ENCODE measurements at places on chromosomes 1 and 21. TPM values are rescaled to one million over a fixed set of nuclear protein-coding genes. Genes with fewer than 3 reads are reported as not detected.

GRCh38 chr1:79663916-79664315, 657.4 kb upstream of the ADGRL4 start:
- H3K36me3 ChIP-seq: no peaks in the 10 kb centered on the region
- H3K27me3 ChIP-seq: no peaks in the 10 kb centered on the region
- no peak overlapping the region for H3K4me3 ChIP-seq
- H3K4me1 ChIP-seq: no peaks in the 10 kb centered on the region

- no peaks in the 10 kb centered on the region for H3K36me3 ChIP-seq
- DNase-seq: no peak
- H3K4me1 ChIP-seq: no peaks in the 10 kb centered on the region
- no peaks in the 10 kb centered on the region for H3K27me3 ChIP-seq
Measured at GRCh38 chr21:29430576-29430975, 131.9 kb downstream of the BACH1 start.

Gene ALX3
- not detected for total RNA-seq

DNA sequence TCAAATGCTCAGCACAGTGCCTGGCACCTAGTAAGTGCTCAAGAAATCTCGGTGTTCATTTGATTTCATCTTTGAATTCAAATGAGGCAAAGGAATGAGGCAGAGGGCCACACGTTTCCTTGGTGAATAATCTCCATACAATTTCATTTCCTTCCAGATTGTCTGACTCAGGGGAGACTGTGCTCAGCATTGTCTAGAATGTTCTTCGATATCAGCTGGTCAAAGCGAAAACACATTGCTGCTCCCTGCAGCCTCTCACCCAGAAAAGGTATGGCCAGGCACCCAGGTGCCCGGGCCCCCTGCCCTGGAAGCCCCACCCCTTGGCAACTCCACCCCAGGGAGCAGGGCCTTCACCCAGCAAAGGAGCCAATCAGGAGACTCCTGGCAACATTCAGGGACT, 55.8 kb downstream of the FBXO2 start:
- H3K36me3 ChIP-seq: no peaks in the 10 kb centered on the region
- no peak for DNase-seq
- 0 out of 2 replicates have a peak, but pooled peaks cover 6% of the 10 kb centered on the region for H3K4me1 ChIP-seq
- H3K27me3 ChIP-seq: no peaks in the 10 kb centered on the region
- no peak overlapping the region for H3K4me3 ChIP-seq
- no peak overlapping the region for H3K27ac ChIP-seq

- H3K27me3 ChIP-seq: no peaks in the 10 kb centered on the region
- DNase-seq: no peak
- H3K4me3 ChIP-seq: no peak overlapping the region
- H3K4me1 ChIP-seq: no peaks in the 10 kb centered on the region
- 0 out of 2 replicates have a peak, but pooled peaks cover 3% of the 10 kb centered on the region for H3K36me3 ChIP-seq
Measured at GRCh38 chr1:93584261-93585003, 97.2 kb downstream of the BCAR3 start.

Gene FNDC5
- total RNA-seq: not detected

- H3K4me3 ChIP-seq: no peak overlapping the region
- H3K4me1 ChIP-seq: peaks cover 34% of the 10 kb centered on the region
- no peaks in the 10 kb centered on the region for H3K27me3 ChIP-seq
- DNase-seq: peak; percentile 93
- H3K27ac ChIP-seq: peak overlapping the region; percentile 74
Measured at GRCh38 chr1:218705911-218706893, 361.1 kb downstream of the TGFB2 start.

DNA sequence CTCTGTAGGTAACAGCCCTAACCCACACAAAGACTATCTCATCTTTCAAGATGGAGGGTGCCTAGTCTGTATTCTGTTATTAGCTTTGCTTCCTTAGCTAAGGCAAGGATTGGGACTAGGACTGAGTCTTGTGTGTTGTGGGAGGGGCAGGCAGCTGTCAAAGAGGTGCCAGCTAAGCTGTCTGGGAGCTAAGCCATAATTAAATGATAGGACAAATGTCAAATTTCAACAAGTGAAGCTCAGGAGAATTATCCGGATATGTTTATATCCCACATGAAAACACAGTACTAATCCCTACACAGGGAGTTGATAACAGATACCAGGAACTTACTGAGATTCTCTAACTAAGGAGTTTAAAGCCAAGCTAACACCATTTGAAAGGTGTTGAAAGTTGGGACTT, 70.5 kb upstream of the NGF start:
- H3K4me3 ChIP-seq: no peak overlapping the region
- no peaks in the 10 kb centered on the region for H3K36me3 ChIP-seq
- no peak overlapping the region for H3K27ac ChIP-seq
- H3K27me3 ChIP-seq: no peaks in the 10 kb centered on the region
- no peaks in the 10 kb centered on the region for H3K4me1 ChIP-seq
- DNase-seq: no peak

DNA sequence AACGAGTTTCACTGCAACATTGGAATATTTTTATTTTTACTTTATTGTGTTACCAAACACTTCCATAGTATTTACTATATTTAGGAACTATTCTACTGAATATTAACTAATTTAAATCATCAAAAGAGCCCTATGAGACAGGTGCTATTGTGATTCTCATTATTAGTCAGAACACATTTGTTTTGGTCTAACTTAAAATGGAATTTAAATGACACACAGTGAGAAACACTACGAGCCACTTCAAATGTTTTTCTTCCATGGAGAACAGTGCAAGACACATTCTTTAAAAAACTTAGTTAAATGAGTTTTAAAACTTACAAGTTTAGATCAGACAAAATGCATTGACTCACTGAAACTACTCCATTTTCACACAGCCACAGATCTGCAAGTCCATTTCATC, 6.6 kb upstream of the TRAF3IP3 start:
- peaks cover 14% of the 10 kb centered on the region for H3K4me1 ChIP-seq
- no peaks in the 10 kb centered on the region for H3K27me3 ChIP-seq
- no peak overlapping the region for H3K4me3 ChIP-seq
- no peaks in the 10 kb centered on the region for H3K36me3 ChIP-seq
- no peak for DNase-seq

GRCh38 chr1:208134491-208134890, 109.7 kb downstream of the PLXNA2 start:
- peaks cover 11% of the 10 kb centered on the region for H3K4me1 ChIP-seq
- no peak for DNase-seq
- no peaks in the 10 kb centered on the region for H3K27me3 ChIP-seq
- H3K36me3 ChIP-seq: no peaks in the 10 kb centered on the region
- no peak overlapping the region for H3K27ac ChIP-seq

- peak overlapping the region; percentile 34 for H3K4me3 ChIP-seq
- DNase-seq: peak; percentile 85
- no peaks in the 10 kb centered on the region for H3K27me3 ChIP-seq
- H3K27ac ChIP-seq: peak overlapping the region; percentile 94
Measured at GRCh38 chr1:43008115-43009060, 49.7 kb upstream of the SLC2A1 start.

Gene KCNA2
- not detected for total RNA-seq

DNA sequence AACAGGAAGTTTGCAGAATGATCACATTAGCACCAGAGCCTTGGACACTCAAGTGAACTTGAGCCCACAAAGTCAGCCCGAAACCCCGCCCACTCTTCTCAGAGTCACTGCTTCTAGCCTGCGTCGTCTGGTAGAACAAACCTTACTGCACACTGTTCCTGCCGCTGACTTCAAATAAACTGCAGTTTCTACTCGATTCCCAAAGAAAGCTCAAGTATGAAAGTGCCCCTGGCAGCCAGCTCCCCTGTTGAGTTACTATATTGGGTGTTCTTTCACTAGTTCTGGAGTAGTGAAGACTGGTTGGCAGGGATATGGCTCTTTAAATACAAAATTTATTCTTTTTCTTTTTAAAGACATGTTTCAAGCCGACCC, 164.7 kb downstream of the GALNT2 start:
- H3K4me3 ChIP-seq: no peak overlapping the region
- H3K4me1 ChIP-seq: no peaks in the 10 kb centered on the region
- H3K36me3 ChIP-seq: no peaks in the 10 kb centered on the region
- DNase-seq: no peak
- H3K27me3 ChIP-seq: no peaks in the 10 kb centered on the region

Gene SNAPIN
- 39.1 TPM for total RNA-seq

Measured in HCT116 (cell line).